Thymus (tissue), 14 donors: ENCODE measurements at places on chromosomes 2 and 18. TPM values are rescaled to one million over a fixed set of nuclear protein-coding genes. Genes with fewer than 3 reads are reported as not detected.

Gene FAM110C
- total RNA-seq = 0.05 TPM

Gene COL4A4
- 1.7 TPM for total RNA-seq

Gene PRSS56
- total RNA-seq = 0.19 TPM

Gene GPR35
- 5.9 TPM for total RNA-seq

- DNase-seq = no peak
- no peaks in the 10 kb centered on the region for H3K27me3 ChIP-seq
- no peak overlapping the region for H3K4me3 ChIP-seq
- H3K27ac ChIP-seq = no peak overlapping the region
- H3K36me3 ChIP-seq = peaks cover 4% of the 10 kb centered on the region
These were observed 58.7 kb downstream of the AFTPH start for GRCh38 chr2:64582774-64583340.

DNA sequence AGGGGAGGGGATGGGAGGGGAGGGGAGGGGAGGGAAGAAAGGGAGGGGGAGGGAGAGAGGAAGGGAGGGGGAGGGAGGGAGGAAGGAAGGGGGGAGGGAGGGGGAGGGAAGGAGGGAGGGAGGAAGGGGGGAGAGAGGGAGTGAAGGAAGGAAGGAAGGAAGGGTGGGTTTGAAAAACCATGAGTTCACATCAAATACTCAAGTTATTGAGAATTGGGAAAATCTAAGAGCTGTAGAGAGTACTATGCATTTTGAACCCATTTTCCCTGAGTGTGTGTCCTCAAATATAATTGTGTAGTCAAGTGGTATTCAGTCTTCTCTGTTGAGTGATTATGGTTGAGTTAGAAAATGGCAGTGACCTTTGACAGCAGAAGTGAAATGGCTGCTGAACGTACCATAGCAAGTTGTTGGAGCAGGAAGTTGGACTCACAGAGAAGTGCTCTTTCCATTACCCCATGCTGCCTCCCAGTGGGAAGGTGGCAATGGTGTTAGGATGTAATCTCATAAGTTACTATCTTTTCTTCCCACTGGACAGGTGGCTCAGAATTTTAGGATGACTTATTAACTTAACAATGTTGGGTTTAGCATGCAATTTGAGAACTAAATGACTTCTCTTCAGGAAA is 214.6 kb downstream of the SETBP1 start:
- H3K27ac ChIP-seq = no peak overlapping the region
- no peak for DNase-seq
- no peaks in the 10 kb centered on the region for H3K36me3 ChIP-seq

- no peaks in the 10 kb centered on the region for H3K36me3 ChIP-seq
- DNase-seq = no peak
- no peak overlapping the region for H3K4me3 ChIP-seq
These were observed 7.8 kb upstream of the IL1R2 start for GRCh38 chr2:101983928-101984327.

GRCh38 chr2:226118471-226119429 is 680.9 kb downstream of the IRS1 start:
- DNase-seq = no peak
- no peaks in the 10 kb centered on the region for H3K4me1 ChIP-seq
- no peak overlapping the region for H3K4me3 ChIP-seq
- no peaks in the 10 kb centered on the region for H3K27me3 ChIP-seq
- no peak overlapping the region for H3K27ac ChIP-seq

- no peaks in the 10 kb centered on the region for H3K36me3 ChIP-seq
- no peaks in the 10 kb centered on the region for H3K4me1 ChIP-seq
- no peaks in the 10 kb centered on the region for H3K27me3 ChIP-seq
- H3K27ac ChIP-seq = no peak overlapping the region
These were observed 670.4 kb downstream of the ADCYAP1 start for GRCh38 chr18:1575084-1575483.
